ENCODE measurements at places on chromosomes 7 and 10.
A peak's percentile ranks its signal among the peaks of the same experiment; 100 is the strongest.

- no peak for DNase-seq
These were observed 663.1 kb upstream of the GHITM start for GRCh38 chr10:83476211-83476610.

GRCh38 chr7:50660040-50660829 is 95.0 kb upstream of the DDC start:
- DNase-seq = peak; percentile 32

DNA sequence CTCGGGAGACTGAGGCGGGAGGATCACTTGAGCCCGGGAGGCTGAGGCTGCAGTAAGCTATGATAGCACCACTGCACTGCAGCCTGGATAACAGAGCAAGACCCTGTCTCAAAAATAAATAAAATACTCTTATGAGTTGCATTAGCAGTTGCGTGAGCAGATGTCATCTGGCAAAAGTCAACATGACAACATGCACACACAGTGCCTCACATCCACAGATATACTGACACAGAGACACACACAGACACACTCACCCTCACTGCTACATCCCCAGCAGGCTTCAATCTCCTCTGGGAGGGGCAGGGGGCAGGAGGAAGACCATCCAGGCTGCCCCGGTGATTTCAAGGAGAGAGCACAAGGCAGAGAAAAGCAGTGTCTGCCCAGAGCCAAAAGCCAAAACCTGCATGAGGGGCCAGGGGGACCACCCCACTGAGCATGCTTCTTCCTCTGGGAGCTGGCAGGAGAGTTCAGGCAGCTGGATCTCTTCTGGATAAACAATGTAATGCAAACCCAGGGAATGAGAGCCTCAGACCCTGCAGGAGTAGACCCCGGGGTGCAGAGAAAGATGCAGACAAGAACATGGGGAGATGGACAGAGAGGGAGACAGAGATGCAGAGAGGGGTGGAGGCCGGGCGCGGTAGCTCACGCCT is 9.6 kb upstream of the ELN start:
- DNase-seq = no peak

- no peak for DNase-seq
These were observed 64.6 kb downstream of the GRID1 start for GRCh38 chr10:86301971-86302370.

DNA sequence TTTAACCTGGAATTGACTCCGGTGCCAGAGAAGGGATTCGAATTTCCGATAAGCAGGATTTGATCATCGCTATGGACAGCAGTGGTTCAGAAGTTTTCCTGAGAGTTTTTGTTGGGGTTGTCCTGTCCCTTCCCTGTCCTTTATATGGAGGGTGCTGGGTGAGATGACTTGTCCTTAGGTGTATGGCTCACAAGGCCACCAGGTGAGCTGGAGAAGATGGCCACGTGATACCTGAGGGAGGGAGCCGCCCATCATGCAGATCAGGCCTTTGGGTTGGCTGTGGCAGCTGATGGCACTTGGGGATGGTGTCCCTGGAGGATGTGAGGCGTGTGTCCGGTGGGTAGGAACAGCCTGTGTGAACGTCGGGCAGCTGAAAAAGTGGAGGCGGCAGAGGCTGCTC is 187.7 kb downstream of the PTPN20 start:
- no peak for DNase-seq

GRCh38 chr10:20277820-20278219 is 461.6 kb downstream of the PLXDC2 start:
- DNase-seq = no peak

DNA sequence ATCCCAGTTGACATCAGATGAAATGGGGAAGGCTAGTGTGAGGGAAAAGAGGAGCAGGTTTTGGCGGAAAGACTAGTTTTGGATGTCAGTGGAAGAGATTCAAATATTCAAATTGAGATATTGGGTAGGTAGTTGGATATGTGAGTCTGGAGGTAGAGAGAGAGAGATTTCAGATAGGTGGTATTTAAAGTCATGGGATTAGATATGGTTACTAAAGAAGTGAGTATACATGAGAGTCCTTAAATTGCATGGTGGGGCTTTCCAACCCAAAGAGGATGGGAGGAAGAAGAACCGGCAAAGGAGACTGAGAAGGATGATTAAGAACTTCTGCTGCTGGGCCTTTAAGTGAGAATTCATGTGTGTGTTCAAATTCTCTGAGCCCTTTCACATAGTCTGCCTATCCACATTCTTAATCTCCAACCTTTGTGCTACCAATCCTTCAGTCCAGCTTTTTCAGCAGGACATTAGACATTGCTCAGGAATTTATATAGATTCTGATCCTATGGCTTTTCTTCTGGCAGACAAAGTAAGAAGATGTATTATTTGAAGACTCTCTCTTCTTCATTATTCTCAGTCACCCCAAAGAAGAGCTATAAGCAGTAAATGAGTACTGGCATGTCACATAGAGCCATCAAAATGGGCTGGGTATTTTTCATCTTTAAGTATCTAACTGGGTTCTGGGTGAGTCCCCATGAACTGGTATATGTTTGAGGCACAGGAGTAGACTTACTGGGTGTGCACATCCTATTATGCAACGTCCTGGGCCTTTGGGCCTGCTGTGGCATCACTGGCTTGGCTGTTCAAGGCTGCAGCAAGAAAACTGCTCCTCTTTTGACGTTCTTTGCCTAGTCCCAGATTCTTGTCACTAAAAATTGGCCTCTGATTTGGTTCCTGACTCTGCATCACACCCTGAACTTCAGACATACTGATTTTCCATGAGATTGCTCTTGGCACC is 33.6 kb downstream of the ST7 start:
- DNase-seq = no peak

DNA sequence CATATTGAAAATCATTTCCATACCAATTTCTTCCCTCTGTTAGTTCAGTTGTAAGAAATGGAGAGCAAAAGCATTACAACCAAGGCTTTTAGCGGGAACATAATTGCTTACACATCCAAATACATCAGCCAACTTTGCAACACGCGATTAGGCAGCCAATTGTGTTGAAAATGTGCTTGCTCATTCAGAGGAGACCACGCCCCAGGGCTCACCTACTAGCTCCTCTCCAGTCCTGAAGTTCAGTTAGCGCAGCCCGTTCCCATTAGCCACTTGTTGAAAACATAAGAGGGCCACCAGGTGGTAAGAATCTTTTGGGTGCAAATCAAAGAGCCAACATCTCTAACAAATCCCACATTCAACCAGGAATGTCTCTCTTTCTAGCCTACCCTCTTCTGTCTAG is 213.2 kb upstream of the MDFIC start:
- no peak for DNase-seq

DNA sequence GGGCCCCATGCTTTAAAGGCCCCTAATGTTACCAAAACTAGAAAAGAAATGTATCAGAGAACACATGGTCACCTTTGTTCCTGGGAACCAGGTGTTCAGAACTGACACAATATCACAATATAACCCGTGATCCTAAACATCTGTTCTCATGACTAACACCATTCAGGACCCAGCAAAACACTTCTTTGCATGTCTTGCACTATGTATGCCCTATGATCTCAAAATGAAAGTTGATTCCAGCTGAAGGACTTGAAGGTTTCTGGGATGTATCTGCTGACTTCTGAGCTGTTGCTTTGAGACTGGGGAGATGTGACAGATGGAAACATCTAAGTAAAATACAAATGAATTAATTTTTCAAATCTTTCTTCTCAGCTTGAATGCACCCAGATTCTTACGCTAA is 37.5 kb upstream of the PIK3CG start:
- no peak for DNase-seq

- DNase-seq = no peak
These were observed 8.7 kb upstream of the LRRTM3 start for GRCh38 chr10:66917104-66917503.

DNA sequence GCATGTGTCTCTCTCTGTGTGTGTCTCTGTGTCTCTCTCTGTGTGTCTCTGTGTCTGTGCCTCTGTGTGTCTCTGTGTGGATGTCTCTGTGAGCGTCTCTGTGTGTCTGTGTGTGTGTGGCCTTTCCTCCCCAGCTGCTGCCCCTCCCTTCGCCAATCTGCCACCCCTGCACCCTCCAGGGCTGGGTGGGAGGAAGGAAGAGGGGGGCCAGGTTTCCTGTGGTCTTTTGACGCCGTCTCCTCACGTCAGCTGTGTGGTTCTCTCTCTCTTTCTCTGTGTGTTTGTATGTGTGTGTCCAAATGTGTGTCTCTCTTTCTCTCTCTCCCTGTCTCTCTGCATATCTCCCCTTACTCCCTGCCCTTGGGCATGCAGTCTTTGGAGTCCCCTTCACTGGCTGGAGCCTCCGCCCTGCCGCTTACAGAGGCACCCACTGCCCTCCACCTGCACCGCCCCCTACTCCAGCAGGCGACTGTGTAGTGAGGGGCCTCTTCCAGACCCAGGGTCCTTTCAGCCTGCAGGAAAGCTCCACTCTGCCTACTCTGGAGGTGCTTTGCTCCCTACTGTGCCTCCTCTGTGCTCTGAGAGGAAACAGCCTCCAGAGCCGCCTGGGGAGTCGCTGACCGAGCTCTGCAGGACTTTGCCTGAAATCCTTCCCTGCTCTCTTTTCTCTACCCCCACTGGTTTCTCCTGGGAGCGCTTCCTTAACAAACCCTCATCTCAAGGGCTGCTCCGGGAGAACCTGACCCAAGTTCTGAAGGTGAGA is 44.2 kb upstream of the C10orf71 start:
- peak; percentile 37 for DNase-seq

- DNase-seq = no peak
These were observed 30.9 kb downstream of the DNAJC1 start for GRCh38 chr10:21972584-21972983.

DNA sequence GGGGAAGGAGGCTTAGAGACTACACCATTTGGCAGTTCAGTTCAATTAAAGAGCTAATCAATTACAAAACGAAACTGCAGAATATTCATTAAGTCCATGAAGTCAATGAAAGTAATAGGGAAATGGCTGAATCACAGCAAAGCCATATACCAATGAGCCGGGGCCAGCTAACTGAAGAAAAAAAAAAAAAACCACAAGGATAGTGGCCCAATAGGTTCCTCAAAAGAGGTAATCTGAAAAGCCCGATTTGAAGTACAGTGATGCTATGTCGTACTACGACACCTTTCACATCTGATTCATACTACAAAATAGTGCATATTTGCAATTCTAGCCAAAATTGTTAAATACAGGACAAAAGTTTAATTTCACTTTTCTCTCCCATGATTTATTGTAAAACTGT is 2.5 kb downstream of the ARHGAP12 start:
- no peak for DNase-seq

- DNase-seq = peak; percentile 57
These were observed 22.6 kb upstream of the VDAC2 start for GRCh38 chr10:75187961-75188426.

DNA sequence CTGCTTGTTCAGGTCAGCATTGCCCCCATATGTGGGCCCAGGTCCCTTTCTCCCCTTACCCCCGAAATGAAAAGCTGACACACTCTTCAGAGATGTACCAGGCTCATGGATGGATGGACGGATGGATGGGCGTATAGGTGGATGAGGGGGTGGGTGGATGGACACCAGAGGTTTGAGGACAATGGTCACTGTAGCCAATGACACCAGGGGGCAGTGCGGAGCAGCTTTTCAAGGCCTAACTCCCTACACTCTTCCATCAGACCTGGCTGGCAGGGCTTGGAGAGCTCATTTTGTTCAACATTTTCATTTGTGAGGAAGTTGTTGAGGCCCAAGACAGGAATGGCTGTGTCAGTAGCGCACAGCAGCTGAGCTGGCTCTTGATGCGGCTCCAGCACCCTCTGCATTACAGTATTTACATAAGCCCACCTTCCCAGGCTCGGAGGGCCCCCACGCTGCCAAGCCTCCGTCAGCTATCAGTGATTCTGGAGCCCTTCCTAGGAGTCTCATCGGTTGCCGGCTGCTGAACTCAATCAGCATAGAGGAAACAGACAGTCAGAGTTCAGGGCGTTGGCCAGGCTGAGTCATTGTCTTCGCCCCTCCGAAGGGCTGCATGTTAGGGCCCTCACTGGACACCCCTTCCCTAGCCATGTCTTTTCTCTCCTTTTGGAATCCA is 11.6 kb upstream of the FFAR4 start:
- DNase-seq = peak; percentile 3

- DNase-seq = no peak
These were observed 4.8 kb upstream of the ADRB1 start for GRCh38 chr10:114038819-114039218.

- no peak for DNase-seq
These were observed 68.9 kb upstream of the CARD11 start for GRCh38 chr7:3112479-3113134.

GRCh38 chr10:52249850-52250395 is 64.2 kb upstream of the DKK1 start:
- DNase-seq = no peak

DNA sequence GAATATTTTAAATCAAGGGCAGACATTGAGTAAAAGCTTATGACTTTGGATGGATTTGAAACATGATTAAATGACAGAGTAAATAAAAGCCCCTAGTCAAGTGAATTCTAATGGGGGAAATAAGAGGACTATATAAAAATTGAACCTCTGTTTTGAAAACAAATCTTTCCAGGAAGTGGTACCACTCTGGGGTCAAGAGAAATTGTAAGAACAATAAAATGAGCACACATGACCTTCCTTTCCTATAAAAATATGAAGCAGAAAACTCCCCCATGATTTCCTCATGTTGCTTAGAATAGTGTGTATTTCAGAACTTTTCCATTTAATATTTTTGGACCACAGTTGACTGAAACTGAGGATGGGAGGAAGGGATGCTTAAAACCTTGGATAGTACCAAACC is 12.3 kb upstream of the CLDN12 start:
- no peak for DNase-seq

DNA sequence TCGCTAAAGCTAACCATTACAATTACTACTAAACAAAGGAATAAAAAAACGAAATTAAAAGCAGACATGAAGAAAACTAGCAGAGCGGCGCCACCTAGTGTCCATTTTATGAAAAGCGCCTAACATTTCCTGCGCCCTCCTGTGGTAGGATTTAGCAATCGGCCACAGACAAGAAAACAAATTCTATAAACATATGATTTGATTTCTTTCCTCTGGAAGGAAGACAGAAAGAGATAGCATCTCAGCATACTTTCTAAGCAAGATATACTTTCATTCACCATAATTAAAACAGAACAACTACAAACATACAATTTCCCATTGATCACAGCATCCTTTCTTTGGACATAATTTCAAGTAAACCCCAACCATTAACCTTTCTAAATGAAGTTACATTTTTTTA is 337.7 kb upstream of the NPVF start:
- peak; percentile 58 for DNase-seq

GRCh38 chr10:43040482-43041256 is 36.2 kb upstream of the RET start:
- no peak for DNase-seq

DNA sequence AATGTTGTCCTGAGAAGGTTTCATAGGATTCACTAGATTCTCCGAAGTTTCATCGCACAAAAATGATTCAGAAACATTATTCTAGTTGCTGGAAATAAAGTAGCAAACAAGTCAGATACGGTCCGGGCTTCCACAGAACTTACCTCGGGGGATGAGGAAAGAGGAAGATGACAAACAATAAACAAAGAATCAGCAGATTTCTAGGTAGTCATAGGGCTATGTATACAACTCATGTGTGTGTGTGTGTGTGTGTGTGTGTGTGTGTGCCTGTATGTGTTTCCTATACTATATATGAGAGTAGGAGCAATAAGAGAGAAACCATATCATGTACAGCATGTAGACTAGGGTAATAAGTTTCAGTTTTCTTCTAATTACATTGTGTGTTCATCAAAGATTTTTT is 16.5 kb downstream of the TMEM236 start:
- DNase-seq = no peak

GRCh38 chr7:1257221-1257620 is 24.5 kb downstream of the UNCX start:
- DNase-seq = no peak
